H9 (cell line): ENCODE measurements at places on chromosomes 5 and 9. TPM values are rescaled to one million over a fixed set of nuclear protein-coding genes. Genes with fewer than 3 reads are reported as not detected.

DNA sequence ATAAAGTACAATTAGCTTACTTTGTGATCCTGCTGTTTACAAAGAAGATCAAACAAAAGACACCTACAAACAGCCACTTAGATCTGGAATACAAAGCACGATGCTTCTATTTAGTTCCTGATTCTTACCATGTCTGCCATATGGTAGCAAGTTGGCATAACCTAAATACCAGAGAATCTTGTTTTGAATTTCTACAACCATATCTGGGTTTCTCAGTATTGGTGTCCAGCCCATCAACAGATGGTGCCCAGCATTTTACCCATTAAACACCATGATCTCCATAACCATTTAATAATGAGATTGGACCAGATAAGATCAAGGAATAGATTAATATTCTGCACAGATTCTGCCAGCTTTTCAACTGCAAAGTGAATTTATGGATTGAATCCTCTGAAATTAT is 29.8 kb downstream of the SLC24A2 start:
- H3K36me3 ChIP-seq, result no peaks in the 10 kb centered on the region; the same call in 1 of the 2 replicates
- no peak for DNase-seq
- no peaks in the 10 kb centered on the region for H3K4me1 ChIP-seq
- H3K27me3 ChIP-seq, result no peaks in the 10 kb centered on the region
- no peak overlapping the region for H3K27ac ChIP-seq

WDR38 gene
- total RNA-seq, result not detected in 2 replicates

GRCh38 chr5:170471551-170472178 is 32.2 kb upstream of the KCNIP1 start:
- no peak overlapping the region for H3K4me3 ChIP-seq
- H3K27ac ChIP-seq, result no peak overlapping the region
- no peaks in the 10 kb centered on the region for H3K27me3 ChIP-seq

DNA sequence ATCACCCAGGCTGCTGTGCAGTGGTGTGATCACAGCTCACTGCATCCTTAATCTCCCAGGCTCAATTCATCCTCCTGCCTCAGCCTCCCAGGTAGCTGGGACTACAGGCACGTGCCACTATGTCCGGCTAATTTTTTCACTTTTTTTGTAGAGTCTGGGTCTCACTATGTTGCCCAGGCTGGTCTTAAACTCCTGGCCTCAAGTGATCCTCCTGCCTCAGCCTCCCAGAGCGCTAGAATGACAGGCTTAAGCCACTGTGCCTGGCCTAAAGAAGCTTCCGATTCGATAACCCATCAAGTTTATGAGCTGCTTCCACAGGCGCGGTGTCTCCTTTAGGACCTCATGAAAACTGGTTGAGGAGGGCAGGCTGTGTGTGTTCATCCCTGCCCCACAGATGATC is 16.2 kb downstream of the COL27A1 start:
- no peak overlapping the region for H3K4me3 ChIP-seq
- no peaks in the 10 kb centered on the region for H3K27me3 ChIP-seq
- no peaks in the 10 kb centered on the region for H3K4me1 ChIP-seq
- no peaks in the 10 kb centered on the region; the same call in 1 of the 2 replicates for H3K36me3 ChIP-seq
- H3K27ac ChIP-seq, result no peak overlapping the region
- DNase-seq, result no peak

TAF1L gene
- not detected in 2 replicates for total RNA-seq

DNA sequence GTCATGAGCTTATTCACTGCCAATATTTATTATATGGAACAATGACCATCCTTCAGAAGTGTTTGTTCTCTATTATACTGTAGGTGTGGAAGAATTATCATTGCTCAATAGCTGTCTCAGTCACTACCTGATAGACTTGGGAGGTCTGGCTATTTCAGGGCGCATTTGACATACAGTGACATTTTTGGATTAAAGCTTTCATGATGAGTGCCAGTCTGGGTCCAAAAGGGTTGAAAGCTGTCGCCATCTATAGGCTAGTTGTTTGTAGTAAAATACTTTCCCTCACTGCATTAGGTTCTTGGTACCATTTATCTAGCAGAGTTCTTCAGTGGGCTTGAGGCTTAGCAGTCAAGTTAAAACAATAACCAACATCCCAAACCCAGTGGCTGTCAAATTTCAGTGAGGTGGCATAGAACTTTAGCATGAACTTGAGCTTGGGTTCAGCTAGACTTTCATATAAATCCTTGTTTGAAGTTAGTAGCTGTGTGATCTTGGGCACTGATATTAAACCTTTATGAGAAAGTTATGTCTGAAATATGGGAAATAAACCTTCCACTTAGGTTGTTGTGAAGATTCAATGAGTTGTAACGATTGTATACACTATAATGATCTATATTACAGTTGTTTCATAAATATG is 110.5 kb upstream of the CDKN2B start:
- no peak overlapping the region for H3K27ac ChIP-seq
- DNase-seq, result no peak
- H3K4me1 ChIP-seq, result peaks cover 2% of the 10 kb centered on the region; the same call in 1 of the 2 replicates
- no peaks in the 10 kb centered on the region for H3K27me3 ChIP-seq
- no peaks in the 10 kb centered on the region for H3K36me3 ChIP-seq
- no peak overlapping the region for H3K4me3 ChIP-seq

DNA sequence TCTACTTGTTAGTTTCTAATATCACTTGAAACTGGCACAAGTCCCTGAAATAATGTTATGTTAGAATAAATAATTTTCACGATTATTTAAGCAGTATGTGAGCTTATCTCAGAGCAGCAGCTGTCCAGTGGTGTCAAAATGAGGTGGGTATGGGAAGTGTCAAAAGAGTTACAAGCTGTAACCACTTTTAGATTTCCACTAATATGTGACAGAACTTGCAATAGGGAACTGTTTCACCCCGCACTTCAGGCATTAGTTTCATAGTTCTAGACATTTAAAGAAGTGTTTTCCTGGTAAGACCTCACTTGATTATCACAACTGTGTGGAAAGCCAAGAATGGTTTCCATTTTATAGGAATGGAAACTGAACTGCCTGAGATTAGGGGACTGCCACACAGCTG is 2.9 kb upstream of the ISCA1 start:
- no peaks in the 10 kb centered on the region; the same call in 1 of the 2 replicates for H3K4me1 ChIP-seq
- H3K36me3 ChIP-seq, result no peaks in the 10 kb centered on the region; the same call in 1 of the 2 replicates
- H3K27me3 ChIP-seq, result no peaks in the 10 kb centered on the region
